H7 (cell line): ENCODE measurements at places on chromosomes 7 and 10.
A peak's percentile ranks its signal among the peaks of the same experiment; 100 is the strongest.

DNA sequence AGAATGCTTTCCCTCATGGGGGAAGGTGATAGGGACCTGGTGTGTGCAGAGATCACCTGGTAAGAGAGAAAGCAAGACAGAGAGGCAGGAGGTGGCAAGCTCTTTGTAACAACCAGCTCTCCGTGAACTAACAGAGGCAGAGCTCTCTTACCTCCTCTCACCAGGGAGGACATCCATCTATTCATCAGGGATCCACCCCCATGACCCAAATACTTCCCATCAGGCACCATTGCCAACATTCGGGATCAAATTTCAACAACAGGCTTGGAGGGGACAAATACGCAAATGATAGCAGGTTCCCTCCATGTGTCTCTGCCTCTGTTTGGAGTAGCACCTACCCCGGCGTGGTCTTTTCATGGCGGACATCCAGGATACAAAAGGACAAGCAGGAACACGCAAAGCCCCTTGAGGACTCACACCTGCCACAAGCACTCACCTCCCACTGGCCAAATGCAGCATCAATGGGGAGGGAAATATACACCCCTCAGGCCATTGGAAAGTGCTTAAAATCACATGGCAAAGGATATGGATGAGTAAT lies 431.2 kb upstream of the AUTS2 start:
- DNase-seq, result peak; percentile 20

DNA sequence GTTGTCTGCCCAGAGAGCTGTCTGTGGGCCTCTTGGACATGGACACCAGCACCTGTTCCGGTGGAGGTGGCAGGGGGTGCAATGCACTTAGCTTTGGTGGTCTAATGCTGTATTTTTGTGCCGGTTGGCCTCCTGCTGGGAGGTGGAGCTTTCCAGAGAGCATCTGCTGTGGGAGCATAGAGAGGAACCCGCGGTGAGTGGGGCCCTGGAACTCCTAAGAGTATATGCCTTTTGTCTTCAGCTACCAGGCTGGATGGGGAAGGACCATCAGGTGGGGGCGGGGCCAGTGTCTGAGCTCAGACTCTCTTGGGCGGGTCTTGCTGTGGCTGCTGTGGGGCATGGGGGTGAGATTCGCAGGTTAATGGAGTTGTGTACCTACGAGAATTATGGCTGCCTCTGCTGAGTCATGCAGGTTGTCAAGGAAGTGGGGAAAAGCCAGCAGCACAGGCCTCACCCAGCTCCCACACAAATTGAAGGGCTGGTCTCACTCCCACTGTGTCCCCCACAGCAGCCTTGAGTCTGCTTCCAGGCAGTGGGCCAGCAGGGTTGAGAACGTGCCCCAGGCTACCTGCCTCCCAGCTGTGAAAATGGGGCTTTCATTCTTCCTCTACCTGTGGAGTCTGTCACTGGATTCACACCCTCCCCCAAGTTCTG lies 29.0 kb downstream of the JAKMIP3 start:
- no peak for DNase-seq

- no peak for DNase-seq
These were observed 6.1 kb upstream of the TCAF1 start for GRCh38 chr7:143908120-143908519.

DNA sequence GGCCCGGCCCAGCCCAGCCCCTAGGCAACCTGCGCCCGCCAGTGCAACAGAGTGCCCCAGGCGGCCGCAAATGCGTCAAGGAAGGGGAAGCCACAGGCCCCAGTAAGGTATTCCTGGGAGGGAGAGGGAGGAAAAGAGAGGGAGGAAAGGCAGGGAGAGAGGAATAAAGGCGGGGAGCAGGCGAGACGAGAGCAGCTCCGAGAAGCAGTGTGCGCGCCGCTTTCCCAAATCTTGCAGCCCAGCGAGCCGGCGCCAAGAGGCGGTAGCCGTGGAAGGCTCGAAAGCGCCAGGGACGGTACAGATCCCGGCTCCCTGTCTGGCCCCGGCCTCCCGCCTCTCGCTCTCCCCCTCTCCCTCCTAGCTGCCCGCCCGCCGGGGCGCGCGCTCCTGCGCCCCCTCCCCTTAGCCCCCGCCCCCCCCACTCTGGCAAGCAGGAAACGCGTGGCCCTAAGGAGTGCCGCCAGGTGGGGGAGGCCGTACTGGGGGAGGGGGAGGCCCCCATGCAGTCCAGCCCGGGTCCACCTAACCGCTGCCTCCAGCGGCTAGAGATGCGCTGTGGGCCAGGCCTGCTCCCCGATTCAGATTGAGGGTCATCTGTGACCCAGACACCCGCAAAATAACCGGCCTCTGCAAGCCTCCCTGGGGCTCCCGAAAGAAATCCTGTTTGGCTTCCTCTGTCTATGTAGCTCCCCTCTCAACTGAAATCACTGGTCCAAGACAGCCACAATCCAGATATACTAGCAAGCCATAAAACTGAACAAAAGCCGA lies 4.3 kb downstream of the HOXA10 start:
- peak; percentile 82 for DNase-seq

DNA sequence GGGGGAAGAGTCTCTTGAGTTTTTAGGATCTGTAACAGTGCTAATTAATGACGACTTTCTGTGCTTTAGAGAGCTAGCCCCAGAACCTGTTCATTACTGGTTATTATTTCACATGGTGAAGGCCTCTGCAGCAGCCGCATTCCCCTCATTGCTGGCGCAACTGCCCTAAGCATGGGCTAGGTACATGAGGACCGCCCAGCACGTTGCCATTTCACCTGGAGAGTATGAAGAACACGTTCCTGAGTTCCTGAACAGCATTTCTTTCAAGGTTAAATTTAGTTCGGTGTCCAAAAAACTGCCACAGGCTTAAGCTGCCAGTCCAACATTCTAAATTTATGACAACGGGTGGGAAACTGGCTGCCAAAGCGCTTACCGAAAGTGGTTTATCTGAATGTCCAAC lies 177.0 kb downstream of the DNAH11 start:
- no peak for DNase-seq

GRCh38 chr10:546451-546850 lies 143.0 kb downstream of the DIP2C start:
- DNase-seq, result no peak

GRCh38 chr7:18624459-18624858 lies 128.9 kb downstream of the HDAC9 start:
- no peak for DNase-seq

- DNase-seq, result no peak
These were observed 5.0 kb upstream of the RBM17 start for GRCh38 chr10:6083523-6084475.

GRCh38 chr7:84811362-84811761 lies 375.5 kb downstream of the SEMA3D start:
- DNase-seq, result no peak

DNA sequence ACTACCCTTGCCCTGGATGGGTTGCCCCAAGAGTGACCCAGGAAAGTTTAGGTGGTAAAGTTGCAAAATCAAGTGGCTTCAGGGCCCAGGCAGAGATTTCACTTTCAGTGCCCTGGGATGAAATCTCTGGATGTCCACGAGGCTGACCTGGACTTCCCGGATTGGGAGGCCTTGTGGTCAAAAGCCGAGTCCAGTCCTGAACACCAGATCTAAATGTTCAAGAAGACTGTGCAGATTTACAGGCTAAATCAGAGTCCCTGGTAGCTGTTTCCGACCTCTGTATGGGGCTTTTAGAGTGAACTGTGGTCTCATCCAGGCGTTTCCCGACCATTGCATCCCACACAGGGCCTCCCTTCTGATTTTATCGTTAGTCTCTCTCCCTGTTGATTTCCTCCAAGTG lies 95.3 kb downstream of the WDR11 start:
- DNase-seq, result no peak

DNA sequence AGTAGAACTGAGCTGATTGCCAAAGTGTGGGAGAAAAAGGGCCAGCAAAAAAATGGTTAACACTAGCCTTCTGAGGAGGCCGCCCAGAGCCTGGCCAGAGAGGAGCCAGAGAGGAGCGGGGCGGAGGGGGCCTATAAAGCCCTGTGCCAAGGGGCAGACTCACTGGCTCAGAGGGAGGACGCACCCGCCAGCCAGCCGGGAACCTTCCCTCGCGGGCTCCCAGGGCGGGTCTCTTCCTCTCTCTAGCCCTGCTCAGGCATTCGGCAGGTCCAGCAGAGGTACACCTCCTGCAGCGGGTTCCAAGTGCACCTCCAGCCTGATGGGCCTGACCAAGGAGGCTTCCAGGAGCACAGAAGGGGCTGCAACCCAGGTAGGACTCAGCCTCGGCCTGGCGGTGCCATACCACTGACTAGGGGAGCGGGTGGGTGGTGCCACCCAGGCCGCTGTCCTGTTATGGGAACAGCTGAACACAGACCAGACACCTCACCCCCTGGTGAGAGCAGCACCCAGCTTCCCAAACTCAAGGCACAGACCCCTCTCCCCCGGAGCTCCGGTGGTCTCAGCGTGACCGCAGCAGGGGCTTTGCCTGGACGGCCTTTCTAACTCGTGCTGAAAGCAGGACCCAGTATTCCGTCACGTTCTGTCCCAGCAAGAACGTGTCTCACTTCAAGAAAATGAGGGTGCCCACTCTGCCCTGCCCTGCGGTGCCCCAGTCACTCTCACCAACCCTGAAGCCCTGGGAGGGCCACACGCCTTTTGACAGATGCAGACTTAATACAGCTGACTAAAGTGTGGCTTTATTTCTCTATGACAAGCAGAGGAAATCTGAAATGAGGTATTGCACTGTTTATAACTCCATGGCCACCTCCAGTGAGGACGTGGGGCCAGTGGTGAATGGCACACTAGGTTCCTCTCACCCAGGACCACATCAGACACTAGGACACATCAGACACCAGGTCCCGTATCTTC lies at the start of gene GPER1:
Gene GPER1, plus strand, starts transcription at position 162 of the 969 bp plus-strand sequence. CDS start 3,616 bp downstream, outside the sequence.
- peak; percentile 91 for DNase-seq

DNA sequence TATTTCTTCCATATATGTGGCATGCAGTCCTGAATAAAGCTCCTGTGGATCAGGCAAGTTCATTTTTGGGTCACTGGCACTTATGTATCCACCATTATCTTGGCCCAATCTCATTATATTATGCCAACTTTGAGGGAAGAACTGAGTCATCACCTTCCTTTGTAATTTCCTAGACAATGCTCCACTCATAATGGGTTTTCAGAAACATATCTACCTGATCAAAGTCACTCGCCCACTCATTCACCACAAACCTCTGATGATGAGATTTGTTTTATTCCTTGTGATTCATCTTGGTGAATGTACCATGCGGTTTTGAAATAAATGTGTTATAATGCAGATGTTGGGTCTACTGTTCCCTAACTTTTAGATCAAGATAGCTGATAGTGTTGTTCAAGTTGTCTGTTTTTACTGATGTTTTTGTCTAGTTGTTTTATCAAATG lies 525.8 kb downstream of the KIF20B start:
- DNase-seq, result no peak

GRCh38 chr10:20616056-20616671 lies 280.9 kb downstream of the NEBL start:
- DNase-seq, result no peak

- no peak for DNase-seq
These were observed 10.7 kb downstream of the AMZ1 start for GRCh38 chr7:2698581-2699288.

DNA sequence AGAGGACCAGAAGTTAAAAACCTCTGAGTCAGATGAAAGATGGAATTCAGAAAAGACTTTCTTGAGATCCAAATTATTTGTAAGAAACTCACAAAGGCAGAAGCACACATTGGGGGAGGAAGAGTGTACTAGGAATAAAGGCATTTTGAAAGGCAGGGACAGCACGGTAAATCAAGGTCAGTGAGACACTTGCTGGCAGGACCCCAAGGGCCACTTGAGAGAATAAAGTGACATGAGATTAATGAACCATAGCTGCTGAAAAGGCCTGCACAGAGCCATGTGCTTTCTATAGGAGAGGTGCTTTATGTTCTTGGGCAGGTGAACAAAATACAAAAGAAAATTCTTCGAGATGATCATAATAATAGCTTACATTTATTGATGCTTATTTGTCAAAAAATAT lies 929.9 kb upstream of the MBL2 start:
- DNase-seq, result no peak

DNA sequence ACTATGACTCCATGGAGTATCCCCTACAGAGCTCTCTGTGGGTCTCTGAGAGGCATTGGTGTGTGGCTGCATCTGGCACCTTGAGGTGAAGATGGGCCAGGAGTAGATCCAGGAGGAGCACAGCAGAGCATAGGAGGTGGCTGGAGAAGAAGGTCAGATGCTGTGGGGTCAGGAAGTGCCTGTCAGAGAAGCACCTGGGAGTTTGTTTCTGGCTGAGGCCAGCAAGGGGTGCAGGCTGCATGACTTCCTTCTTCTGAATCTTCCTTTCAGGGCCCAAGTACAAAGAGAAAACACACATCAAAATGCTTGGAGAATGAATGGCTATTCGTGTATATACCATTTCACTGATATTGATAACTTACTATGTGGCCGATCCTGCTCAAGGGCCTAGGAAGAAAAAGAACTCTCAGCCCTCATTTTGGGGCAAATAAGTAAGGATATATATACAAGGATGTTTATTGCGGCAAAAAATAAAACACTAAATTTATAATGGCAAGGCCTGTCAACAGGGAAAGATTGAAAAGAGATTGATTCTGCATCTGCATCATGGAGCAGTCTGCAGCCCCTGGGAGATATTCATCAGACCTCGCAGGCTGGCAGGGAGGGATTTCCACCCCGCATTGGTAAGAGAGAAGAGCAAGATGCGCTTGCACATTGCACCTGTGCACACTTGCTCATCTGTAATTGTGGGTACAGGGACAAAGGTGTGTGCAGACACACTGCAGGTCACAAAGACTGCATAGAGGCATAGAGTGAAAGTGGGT lies 39.2 kb downstream of the PTPRE start:
- no peak for DNase-seq
